ENCODE measurements at places on chromosomes 3 and 15.

DNA sequence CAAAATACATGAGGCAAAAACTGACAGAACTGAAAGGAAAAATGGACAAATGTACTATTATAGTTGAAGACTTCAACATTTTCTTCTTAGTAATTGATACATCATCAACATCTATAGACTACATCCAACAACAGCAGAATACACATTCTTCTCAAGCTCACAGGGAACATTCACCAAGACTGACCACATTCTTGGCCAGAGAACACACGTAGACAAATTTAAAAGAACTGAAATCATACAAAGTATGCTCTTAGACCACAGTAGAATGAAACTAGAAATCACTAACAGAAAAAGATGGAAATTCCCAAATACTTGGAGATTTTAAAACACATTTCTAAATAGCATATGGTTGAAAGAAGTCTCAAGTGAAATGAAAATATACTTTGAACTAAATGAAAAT, 55.1 kb upstream of the NSMCE3 start:
- DNase-seq = no peak

DNA sequence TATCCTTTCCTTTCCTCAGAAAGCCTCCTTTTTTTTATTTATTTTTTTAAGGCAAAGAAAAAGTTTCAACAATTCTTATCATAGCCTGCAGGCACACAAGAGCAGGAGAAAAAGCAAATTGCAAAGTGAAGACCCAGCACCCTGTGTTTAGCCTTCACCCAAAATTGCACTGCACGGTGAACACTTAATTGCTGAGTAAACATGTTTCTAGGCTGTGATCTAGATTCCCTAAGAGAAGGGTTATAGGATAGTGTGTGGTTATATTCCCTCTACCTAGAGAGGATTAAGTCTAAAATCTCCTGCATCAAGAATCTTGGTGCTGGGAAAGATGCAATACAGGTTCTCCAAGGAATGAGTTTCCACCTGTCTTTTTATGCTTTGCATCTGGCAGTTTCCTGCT, 70.2 kb upstream of the BFSP2 start:
- DNase-seq = no peak

DNA sequence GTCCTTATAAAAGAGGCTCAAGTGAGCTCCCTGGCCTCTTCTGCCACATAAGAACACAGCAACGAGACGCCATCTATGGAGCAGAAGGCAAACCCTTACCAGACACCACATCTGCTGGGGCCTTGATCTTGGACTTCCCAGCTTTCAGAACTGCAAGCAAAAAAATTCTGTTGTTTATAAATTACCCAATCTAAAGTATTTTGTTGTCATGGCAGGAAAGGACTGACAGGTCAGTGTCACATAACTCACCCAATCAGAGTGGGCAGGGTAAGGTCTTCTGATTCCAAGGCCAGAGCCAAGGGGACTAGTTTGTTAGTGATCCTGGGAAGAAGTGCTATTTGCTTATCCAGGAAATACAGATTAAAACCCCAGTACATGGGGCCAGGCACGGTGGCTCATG, 98.9 kb downstream of the HMG20A start:
- DNase-seq = no peak

DNA sequence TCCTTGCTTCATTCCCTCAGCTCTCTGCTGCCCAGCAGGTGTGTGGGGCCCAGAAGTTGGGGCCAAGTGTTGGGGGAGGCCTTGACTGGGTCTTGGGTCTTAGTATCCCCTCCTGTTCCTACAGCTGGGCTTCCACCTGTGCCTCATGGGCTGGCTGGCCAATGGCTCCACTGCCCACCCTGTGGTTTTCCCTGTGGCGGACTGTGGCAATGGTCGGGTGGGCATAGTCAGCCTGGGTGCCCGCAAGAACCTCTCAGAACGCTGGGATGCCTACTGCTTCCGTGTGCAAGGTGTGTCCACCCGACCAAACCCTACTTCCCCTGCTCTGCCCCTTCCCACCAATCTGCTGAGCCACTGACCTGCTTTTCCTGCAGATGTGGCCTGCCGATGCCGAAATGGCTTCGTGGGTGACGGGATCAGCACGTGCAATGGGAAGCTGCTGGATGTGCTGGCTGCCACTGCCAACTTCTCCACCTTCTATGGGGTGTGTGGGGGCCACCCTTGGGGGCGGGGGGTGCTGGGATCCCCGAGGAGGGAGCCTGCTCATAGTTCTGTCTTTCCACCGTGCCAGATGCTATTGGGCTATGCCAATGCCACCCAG, 10.9 kb downstream of the NT5DC2 start:
- DNase-seq = no peak

DNA sequence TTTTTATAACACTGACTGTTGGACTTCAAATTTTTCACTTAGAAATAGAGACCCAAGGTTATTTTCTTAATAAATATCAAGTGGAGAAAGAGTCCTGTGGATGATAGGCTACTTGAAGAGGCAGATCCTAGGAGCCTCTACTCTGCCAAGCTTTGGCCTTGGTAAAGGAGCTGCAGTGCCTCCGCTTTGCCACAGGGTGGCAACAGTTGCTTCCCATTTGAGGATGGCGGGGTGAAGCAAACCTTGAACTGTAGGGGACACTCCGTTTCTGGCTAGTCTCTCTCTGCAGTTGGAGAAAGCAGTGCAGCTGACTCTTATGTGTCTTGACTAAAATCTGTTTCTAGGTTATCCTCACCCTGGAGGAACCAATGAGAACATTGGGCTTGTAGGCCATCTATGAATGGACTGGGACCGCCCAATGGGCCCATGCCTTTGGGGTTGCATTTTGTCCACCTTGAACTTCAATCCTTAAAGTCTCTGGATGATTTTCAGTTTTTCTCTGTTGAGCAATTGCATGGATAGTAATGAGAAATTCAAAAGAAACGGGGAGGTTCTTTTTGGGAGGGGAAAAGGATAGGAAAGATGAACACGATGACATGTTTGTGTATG, 9.8 kb downstream of the SCG5 start:
- peak; percentile 80 for DNase-seq

DNA sequence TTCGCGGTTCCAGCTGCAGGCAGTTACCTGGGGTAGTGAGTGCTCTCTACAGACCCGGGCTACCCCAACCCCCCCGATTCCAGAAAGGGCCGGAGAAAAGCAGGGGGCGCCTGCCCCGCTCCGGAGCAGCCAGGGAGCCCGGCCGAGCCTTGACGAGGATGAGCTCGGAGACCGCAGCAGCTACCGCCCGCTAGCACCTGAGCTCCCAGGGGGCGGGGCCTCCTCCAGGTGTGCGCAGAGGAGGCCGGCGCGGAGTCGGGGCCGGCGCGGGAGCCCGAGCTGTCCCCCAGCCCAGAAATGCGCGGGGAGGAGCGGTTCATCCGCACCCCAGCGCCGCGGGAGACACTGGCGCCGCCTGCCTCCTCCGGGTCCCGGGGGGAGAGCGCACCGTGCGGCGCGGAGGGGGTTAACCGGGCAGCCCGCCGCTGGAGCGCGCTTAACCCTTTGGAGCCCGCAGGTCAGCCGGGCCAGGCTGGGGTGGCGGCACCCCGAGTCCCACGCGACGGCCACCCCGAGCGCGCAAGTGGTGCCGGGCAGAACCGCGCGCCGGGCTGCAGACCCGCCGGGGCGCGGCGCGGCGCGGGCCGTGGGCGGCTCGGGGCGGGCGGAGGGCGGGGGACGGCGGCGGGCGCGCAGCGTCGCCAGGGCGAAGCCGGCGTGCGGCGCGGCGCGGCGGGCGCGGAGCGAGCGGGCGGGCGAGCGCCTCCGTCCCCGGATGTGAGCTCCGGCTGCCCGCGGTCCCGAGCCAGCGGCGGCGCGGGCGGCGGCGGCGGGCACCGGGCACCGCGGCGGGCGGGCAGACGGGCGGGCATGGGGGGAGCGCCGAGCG, at the start of gene CACNA1D:
Gene CACNA1D, plus strand, starts transcription at position 649 of the 829 bp plus-strand sequence. CDS start 556 bp downstream, outside the sequence.
- DNase-seq = no peak

DNA sequence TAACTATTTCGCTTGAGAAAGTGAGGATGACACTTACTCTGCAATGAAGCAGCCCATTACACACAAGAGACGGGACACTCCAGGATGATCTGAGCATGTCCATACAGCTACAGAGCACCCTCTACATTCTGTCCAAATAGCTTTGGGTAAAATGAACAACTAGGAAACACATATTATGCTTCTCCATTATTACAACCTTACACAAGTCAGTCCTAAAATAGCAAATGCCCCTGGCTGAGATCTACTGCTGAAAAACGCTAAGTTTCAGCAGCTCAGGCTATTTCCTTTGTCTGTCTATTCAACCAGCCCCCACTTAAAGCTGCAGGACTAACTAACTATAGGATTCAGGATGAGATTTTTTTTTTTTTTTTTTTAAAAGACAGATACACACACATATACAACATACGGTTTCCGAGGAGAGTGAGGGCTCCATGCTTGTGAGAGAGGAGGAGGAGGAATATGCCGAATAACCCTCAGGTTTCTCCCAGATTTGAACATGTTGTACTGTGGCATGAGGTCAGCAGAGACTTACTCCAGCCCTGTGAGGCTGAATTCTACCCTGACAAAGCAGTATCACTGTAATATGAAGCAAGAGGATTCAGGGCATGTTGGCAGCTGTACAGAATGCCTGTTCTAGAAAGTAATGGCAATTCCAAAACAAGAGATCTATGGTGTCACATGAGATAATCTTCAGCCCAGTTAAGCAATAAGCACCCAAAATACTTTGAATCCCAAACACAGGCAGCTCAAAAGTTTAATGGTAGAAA, 117.3 kb upstream of the PLXND1 start:
- no peak for DNase-seq

DNA sequence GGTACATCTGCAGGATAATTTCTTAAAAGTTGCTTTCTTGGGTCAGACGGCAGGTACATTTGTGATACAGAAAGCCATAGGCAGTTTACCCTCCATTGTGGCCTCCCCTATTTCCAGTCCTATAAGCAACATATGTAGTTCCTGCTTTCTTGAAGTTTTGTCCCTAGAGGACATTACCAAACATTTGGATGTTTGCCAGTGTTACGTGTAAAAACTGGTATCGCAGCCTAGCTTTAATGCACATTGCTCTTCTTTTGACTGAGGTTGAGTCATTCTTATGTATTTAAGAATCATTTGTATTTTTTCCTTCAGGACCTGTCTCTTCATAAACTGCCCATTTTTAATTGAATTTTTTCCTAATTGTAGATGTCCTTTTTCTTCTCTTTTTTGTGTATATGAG, 114.3 kb downstream of the DIPK2A start:
- DNase-seq = no peak

DNA sequence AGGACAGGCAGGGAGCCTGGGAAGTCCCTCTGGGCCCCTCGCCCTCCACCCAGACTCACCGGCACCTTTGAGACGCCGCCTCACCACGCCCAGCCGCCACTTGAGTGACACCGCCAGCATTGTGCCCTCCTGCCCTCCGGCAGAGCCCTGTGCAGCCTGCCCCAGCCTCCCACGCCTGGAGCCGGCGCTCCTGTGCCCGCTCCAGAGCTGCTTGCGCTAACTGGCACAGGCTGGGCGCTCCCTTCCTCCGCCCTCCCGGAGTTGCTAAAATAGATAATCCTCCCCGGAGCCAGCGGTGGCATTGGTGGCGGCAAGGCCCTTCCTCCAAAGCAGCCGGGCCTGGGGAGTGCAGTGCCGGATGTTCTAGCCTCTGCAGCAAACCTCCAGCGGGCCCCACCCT, 15.7 kb upstream of the GRIP2 start:
- DNase-seq = no peak

Measured in A549 (cell line).